Suppressor macrophage (primary cell): ENCODE measurements at places on chromosomes 2 and 18.

DNA sequence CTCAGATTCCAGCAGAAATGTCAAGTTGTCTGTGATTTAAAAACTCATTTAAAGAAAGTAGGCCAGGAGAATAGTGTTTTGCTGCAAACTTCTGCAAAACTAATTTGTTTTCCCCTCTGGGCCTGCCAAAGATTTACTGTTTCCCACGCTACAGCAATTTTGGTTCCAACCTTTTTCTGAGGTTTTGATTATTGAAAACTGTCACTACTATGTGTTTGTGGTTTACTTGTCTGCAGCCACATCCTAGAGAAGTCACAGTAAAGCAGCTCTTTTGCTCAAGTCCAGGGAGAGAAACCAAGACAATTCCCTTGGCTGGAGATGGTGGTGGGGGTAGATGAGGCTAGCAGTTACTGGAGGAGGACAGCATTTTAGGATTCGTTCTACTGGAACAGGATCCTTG lies 12.8 kb downstream of the IL1R2 start:
- DNase-seq: no peak

GRCh38 chr2:49306925-49307324 lies 152.6 kb upstream of the FSHR start:
- DNase-seq: no peak

- peak; percentile 89 for DNase-seq
Observed at GRCh38 chr2:64865073-64865830, 123.9 kb upstream of the SLC1A4 start.

DNA sequence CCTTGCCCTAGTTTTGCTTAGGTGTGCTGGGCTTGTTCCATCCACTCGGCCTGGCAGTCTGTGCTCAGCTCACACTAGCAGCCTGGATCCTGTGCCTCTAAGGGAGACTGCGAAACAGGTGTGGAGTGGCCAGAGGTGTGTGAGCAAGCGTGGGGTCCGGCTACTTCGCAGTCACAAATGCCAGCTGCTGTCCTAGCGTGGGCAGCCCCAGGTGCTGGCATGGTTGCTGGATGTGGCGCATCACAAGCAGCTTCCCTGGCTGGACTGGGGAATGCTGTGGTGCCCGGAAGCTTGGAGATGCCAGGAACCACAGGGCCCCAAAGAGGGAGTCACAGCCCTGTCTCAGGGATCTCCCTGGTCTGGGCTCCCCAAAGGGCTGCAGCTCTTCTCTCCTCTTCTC lies 119.0 kb upstream of the TMEFF2 start:
- DNase-seq: no peak

DNA sequence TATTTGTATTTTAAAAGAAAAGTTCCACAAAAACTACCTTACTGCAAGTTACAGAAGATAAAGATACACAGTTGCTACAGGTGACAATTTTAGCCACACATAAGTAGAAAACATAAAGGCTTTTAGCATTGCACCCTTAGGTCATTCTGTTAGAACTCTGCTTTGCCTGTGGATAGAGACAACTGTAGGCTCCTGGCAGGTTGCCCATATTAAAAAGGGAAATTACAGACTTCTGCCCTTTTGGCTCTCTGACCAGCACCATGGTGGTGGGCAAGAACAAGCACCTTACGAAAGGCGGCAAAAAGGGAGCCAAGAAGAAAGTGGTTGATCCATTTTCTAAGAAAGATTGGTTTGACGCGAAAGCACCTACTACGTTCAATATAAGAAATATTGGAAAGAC lies 223.3 kb downstream of the MC4R start:
- no peak for DNase-seq

DNA sequence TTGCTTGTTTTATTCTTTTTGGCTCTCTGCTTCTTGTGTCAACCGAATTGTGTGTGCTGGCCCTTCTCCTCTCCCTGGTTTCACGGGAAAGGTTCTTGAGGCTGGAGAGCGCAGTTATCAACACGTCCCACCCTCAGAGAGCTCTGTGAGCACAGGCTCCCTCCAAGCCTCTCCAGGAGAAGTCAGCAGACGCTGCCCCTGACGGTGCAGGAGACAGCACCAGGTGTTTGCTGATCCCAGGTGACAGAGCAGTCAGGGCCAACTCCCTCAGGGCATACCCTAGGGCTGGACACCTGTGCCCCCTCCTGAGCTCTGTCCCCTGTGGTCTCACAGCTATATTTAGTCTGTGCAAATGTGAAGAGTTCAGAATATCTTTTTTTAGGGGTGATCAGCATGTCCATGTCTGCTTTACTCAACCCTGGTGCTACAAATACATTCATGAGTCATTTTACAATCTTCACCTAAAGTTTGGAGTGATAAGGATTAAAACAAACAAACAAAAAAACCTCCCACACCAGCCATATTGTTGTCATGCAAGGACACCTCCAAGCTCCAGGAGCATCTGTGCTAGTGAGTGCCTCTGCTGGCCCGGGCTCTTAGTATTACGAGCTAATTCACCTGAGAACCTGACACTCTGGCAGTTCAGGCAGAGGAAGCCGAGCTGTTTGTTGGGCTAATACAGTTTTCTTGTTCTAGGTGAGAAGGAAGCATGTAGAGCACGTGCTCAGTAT lies 65.9 kb upstream of the TMEM200C start:
- DNase-seq: no peak

- no peak for DNase-seq
Observed at GRCh38 chr2:182068811-182069210, 83.2 kb downstream of the PPP1R1C start.

DNA sequence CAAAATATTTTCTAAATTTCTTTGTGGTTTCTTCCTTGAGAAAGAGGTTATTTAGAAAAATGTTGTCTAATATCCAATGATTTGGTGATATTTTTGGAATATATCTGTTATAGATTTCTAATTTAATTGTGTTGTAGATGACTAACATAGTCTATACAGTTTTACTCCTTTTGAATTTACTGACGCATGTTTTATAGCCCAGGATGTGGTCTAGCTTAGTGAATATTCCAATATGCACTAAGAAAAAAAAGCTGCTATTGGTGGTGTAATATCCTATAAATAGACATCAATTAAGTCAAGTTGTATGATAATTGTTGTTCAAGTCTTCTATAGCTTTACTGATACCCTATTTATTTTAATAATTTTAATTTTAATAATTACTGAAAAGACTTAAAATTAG lies 240.6 kb upstream of the CYP26B1 start:
- DNase-seq: no peak
